Stimulated activated CD8-positive, alpha-beta memory T cell treated with anti-CD3 and anti-CD28 coated beads, Interleukin-4, amount 100 ng/mL, for 4 hours (primary cell): ENCODE measurements at places on chromosomes 4 and X.

GRCh38 chr4:175671491-175671934 lies 140.6 kb downstream of the GPM6A start:
- no peak for DNase-seq

DNA sequence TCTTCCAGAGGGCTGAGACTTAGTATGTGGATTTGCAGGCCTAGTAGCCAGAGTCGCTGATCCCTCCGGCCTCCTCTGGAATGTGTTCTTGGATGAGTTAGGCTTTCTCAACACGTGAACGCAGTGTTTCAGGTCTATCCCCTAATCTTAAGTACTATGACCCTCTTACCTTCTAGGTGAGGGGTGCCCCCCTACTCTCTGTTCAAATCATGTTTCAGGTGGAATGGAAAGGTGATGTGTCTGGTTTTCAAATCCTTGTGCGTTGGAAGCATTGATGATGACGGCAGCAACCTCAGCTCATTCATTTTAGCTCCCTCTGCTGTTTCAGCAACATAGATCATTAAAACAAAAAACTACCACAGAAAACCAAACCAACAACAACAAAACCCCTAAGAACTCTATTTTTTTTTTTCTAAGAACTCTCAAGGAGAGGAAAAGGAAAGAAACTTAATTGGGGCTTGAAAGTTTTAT lies 56.4 kb downstream of the RWDD4 start:
- DNase-seq: no peak

GRCh38 chr4:89556601-89557305 lies 249.2 kb upstream of the GPRIN3 start:
- no peak for DNase-seq

- no peak for DNase-seq
These were observed 2.4 kb downstream of the RNF175 start for GRCh38 chr4:153757407-153757806.

GRCh38 chrX:71227370-71228062 lies 4.5 kb downstream of the GJB1 start:
- no peak for DNase-seq

GRCh38 chr4:90445380-90445779 lies 318.2 kb downstream of the CCSER1 start:
- DNase-seq: no peak

GRCh38 chr4:168849997-168850396 lies 160.1 kb downstream of the CBR4 start:
- DNase-seq: no peak

- no peak for DNase-seq
These were observed 74.3 kb downstream of the METTL14 start for GRCh38 chr4:118759481-118759880.

GRCh38 chrX:118545510-118545909 lies 49.9 kb downstream of the DOCK11 start:
- no peak for DNase-seq

GRCh38 chr4:124060261-124060918 lies 652.1 kb downstream of the ANKRD50 start:
- DNase-seq: no peak
